ENCODE measurements at places on chromosomes 4 and X.

GRCh38 chrX:1909419-1910206, 294.8 kb downstream of the ASMT start:
- no peak for DNase-seq

DNA sequence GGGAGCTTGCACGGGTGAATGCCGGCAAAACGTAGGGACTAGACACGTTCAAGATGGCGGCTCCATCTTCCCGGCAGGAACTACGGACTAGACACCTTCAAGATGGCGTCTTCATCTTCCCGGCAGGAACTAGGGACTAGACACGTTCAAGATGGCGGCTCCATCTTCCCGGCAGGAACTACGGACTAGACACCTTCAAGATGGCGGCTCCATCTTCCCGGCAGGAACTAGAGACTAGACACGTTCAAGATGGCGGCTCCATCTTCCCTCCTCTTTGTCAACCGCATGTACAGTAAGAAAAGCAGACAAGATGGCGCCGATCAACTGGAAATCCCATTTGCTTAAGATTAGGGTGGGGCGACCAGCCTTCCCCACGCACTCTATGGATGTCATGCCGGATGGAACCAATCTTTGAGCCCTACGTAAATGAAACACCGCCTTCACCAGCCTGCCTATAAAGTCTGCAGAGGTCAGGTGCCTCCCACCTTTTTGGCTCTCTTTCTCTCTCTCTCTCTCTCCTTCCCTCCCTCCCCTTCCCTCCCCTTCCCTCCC, 222.4 kb downstream of the CRLF2 start:
- peak; percentile 72 for DNase-seq

GRCh38 chr4:136934601-136935000, 597.7 kb downstream of the PCDH18 start:
- no peak for DNase-seq

DNA sequence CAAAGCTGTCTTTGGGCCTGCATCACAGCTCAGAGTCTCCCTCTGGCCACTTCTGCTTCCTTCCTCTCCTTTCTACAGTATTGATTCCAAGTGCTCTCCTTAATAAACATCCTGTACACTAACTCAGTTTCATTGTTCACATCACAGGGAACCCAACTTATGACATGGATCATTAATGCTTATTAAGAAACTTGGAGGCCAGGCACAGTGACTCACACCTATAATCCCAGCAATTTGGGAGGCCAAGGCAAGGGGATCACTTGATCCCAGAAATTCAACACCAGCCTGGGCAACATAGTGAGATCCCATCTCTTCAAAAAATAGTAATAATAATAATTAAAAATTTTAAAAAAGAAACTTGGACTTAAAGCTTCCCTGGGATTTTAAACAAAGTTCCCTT, 89.2 kb upstream of the EFHC2 start:
- DNase-seq, result no peak

- DNase-seq, result no peak
These were observed 112.6 kb upstream of the ZNF827 start for GRCh38 chr4:146051223-146051622.

- no peak for DNase-seq
These were observed 293.3 kb downstream of the RAPGEF2 start for GRCh38 chr4:159396151-159396550.

- DNase-seq, result no peak
These were observed 79.5 kb upstream of the SLC4A4 start for GRCh38 chr4:71259280-71259679.

- DNase-seq, result no peak
These were observed 30.8 kb upstream of the MTNR1A start for GRCh38 chr4:186586205-186586604.

- DNase-seq, result no peak
These were observed 128.4 kb downstream of the REELD1 start for GRCh38 chr4:146342600-146343192.

- DNase-seq, result no peak
These were observed 250.8 kb downstream of the ARHGAP24 start for GRCh38 chr4:85725721-85726170.

DNA sequence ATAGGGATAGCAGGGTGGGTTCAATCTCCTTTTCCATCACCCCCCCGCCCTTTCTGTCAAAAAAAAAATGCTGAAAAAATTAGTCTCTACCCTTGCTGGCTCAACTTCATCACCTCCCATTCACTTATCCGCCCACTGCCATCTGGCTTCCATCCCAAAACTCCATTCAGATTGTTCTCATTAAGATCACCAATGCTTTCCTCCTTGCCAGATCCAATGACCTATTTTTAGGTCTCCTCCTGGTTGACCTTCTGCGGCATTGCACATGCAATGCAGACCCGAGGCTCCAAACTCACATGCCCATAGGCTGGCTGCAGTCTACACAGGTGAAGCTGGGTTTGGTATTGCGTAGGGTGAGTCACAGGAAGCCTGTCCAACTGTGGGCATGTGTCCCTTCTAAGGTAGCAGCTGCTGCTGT, 21.1 kb upstream of the STIM2 start:
- no peak for DNase-seq

DNA sequence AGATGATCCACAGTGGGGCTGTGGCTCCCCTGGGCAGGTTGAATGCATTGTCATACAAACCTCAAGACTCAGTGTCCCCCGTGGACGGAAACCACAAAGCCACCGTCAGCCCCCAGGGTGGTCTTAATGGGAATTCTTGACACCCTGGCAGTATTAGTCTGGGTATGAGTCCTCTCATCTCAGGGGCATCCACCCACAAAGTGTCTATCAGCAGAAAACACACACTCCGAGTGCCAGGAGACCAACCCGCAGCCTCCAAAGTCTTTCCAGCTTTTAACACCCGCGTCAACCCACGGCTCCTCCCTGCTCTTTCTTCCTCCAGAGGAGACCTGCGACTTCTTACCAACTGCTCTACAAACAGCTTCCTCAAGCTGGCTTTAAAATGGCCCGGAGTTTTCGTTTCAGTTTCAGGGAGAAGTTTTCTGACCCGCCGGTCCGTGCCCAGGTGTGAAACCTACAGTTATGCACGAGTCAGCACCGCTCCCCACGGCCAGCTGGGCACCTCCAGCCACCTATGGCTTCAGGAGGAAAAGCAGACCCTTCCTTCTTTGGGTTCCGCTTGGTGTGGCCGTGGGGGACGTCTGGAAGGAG, 14.4 kb upstream of the ASMTL start:
- peak; percentile 4 for DNase-seq

DNA sequence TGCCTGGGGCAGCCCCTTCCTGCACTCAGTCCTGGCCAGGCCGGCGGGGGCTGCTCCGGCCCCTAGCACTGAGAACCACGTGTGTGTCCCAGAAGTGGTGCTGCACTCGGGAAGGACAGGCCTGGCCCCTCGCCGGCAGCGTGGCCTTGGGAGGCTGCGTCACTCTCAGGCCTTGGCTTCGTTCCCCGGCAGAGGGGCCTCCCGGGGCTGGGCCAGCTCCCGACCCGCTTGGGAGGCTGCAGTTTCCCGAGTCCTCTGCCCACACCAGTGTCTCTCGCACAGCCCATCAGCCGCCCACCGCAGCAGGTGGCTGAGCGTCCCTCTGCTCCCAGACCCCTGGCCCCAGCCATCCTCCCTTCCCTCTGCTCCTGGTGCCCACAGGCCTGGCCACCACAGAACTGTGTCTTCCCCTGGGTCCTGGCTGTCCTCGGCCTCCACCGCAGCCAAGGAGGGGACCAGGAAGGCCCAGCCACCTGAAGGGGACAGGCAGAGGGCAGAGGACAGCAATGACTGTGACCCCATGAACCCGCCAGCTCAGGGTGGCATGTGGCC, 10.9 kb upstream of the CPLX1 start:
- DNase-seq, result no peak

- no peak for DNase-seq
These were observed 26.3 kb upstream of the TMEM131L start for GRCh38 chr4:153439831-153440230.

GRCh38 chr4:145920205-145920604, 18.4 kb downstream of the ZNF827 start:
- DNase-seq, result no peak

- no peak for DNase-seq
These were observed at the start of gene PLAC8 for GRCh38 chr4:83114576-83114975. Gene PLAC8, minus strand, starts transcription at chr4:83114729. Its CDS starts 6,808 bp downstream, at chr4:83107921.

GRCh38 chrX:152932598-152933175, 34.8 kb downstream of the ZNF185 start:
- DNase-seq, result no peak

DNA sequence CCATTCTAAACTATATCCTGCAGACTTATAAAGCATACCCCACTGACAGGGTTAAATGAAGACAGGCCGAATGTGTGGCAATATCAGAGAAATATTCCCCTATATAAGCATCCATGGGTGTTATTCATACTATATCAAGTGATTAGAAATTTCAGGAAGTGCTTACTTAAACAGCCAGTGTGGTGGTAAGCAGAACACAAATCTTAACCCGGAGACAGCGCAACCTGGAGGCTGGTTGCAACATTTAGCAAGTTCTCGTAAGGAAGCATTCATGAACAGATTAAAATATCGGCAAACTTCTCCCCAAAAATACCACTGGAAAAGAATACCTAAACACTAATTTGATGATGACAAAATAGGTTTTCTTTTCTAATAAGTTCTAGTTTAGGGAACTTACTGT, 261.2 kb downstream of the CBLL2 start:
- no peak for DNase-seq

DNA sequence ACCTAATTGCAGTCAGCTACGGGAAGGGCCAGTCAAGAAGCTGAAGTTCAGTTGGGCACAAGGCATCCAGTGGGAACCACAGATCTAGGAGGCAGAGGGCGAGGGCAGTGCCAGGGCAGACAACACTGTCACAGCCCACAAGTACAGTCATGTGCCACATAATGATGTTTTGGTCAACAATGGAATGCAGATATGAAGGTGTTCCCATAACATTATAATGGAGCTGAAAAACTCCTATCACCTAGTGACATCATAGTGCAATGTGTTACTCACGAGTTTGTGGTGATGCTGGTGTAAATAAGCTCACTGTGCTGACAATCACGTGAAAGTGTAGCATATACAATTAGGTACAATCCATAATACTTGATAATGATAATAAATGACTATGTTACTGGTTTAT, 4.5 kb upstream of the TMEM255A start:
- no peak for DNase-seq

DNA sequence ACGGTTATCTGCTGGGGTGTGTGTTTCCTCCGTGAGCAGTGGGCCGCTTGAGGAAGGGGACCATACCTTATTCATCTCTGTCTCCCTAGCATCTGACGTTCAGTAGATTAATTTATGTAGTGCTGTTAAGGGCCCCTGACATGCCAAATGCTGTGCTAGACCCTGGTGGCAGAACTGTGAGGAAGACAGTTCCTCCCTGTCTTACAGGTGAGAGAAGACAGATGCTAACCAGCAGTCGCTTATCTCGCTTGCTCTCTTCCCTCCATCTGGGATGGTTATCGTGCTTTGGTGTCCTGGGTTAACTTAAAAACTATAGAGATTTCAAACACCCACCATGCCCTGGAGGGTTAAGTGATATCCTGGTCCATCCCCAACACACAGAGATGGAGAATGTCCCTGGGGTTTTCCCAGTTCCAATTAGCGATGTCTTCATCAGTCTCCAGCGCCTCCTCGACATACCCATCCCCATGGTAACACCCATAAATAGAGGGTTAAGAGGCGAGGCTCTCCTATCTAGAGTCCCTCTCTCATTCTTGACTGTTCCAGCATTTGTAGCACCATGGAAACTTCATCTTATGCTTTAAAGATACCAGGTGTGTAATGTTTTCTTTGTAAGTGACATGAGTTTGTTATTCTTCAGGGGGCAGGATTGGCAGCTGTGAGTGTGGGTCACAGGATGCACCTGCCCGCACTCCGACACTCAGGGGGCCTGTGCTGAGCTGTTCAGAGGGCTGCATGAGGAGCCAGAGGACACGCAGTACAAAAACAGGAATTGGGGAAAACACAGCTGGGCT, 135.2 kb downstream of the STK32B start:
- DNase-seq, result no peak

DNA sequence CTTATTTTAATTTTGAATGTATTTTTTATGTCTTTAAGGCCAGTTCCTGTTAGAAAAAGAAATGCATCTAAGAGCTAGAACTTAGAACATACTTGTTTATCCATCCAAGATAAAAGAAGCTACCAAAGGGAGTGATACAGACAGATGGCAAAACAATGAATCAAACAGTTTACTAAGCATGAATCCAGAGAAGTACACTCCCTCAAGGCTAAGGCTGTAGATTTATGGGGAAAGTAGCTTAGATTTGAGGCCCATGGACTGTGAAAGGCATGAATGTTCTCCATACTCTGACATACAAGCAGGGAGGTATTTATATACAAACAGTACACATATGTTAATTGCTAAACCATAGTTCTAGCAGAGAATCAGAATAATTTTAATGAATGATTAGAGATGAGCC, 255.3 kb upstream of the NRK start:
- DNase-seq, result no peak

- no peak for DNase-seq
These were observed 98.0 kb upstream of the STIM2 start for GRCh38 chr4:26762650-26763049.

DNA sequence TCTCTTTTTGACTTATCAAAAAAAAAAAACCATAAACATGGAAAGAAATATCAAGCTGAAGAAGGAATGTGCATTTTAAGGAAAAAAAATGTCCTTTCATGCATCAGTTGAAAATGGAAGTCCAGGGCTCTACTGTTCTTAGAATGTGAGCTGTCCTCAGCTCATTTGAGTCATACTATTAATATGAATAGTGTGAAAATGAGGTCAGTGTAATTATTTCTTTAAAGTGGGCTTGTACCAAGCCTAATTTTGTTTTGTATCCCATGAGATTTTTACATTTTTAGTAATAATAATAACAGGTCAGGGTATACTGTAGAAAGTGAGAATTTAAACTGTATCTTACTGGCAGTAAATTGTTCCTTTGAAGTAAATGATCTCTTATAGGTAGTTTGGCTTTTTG, 148.5 kb downstream of the NAA11 start:
- no peak for DNase-seq

- DNase-seq, result no peak
These were observed 756.1 kb downstream of the SH3BGRL start for GRCh38 chrX:81957900-81958545.

DNA sequence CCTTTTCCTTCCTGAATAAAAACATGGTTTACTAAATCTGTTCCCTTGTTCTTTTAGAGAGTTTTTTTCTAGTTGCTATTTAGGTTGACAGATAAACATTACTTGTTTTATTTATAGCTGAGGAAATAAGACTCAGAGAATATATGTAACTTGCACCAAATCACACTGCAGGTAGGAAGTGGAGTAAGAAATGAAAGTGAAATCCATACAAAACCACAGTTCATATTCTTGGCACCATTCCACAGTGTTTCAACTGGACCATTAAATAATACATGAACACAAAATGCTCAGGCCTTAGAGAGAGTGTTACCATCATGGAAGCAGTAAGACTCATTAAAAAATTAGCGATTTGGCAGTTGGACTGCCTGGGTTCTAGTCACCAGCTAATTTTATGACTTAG, 326.9 kb upstream of the SLIT2 start:
- DNase-seq, result no peak

- no peak for DNase-seq
These were observed 56.0 kb downstream of the VGLL1 start for GRCh38 chrX:136588036-136588435.

DNA sequence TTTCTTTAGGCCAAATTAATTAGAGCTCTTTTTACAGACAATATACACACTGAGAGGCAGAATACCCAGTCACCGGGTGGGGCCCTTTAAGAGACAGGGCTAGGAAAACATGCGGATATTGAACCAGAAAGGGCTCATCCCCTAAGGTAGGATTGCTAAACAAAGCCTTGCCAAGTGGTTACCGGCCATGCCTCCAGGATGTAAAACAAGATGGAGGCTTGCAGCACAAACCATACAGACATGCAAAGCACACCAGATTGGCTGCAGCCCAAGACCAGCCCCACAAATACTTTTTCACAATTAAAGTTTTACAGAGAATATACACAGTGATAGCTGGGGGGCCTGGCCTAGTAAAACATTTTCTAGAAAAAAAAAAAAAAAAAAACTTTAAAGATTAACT, 210.0 kb downstream of the KLHL4 start:
- no peak for DNase-seq

Data from GOT3 (cell line).